IPS-NIHi11 (cell line): ENCODE measurements at places on chromosomes 1 and 21.

DNA sequence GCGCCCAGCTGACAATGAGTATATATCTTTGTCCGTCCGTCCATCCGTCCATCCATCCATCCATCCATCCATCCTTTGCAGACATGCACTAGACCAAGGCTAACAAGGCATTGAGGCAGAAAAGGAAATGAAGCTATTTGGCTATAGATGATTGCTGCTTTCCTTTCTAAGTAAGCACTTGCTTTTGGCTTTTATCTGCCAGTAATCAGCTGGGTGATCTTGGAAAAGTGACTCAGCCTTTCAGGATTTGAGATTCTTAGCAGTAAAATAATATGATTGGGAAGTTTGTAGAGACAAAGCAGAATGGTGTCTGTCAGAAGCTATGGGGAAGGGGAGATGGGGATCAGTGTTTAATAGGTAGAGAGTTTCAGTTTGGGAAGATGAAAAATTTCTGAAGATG lies 22.7 kb downstream of the ZFYVE9 start:
- DNase-seq = no peak

DNA sequence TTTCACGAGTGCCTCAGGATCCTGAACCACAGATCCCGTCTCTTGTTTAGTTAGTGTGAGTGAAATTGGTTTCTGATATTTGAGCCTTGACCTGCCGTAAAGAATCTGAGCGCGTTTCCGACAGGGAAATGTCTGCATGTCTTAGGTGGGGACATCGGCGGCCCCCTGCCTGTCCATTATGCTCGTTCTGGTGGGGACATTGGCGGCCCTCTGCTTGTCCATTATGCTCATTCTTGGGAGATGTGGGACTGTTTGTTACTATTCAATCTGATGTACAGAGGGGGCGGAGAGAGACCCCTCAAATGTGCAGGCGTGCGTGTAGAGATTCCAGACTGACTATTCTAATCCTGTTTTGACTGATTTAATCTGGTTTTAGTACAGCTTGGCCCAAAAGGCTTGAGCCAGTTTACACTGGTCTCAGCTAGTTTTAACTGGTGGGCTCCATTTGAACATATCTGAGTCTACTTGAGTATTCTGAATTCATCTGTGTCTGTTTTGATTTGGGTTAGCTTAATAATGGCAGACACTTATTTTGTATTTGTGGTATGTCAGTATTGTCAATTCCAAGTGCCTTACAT lies 6.6 kb upstream of the TINAGL1 start:
- DNase-seq = no peak

- DNase-seq = no peak
These were observed 86.8 kb downstream of the TGFBR3 start for GRCh38 chr1:91799159-91799558.

GRCh38 chr1:212814537-212815334 lies 23.0 kb downstream of the TATDN3 start:
- DNase-seq = no peak

GRCh38 chr1:163069655-163070277 lies 605 bp downstream of the RGS4 start:
- DNase-seq = no peak

DNA sequence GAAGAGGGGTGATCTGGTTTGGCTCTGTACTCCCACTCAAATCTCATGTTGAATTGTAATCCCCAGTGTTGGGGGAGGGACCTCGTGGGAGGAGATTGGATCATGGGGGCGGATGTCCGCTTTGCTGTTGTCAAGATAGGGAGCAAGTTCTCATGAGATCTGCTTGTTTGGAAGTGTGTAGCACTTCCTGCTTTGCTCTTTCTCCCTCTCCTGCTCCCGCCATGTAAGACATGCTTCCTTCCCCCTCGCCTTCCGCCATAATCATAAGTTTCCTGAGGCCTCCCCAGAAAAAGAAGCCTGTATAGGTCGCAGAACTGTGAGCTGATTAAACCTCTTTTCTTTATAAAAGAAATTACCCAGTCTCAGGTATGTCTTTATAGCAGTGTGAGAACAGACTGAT lies 27.9 kb downstream of the MYOM3 start:
- no peak for DNase-seq

DNA sequence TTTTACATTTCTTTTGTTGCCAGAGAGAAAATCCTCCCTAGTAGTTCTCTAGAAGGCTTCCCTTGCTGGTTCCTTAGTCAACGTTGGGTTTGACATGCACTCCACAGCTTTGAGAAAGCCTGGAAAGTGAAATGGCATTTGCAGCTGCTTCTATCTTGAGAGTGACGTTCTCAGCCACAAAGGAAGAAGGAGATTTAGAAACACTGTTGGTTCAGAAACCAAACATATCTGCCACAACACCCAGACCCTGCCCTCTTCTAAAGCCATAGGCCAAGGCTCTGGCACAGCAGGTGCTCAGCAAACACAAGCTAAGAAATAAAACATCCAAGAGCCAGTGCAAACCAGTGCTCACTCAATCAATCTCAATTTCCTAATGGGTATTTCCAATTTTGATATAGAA lies 121.4 kb downstream of the CCDC185 start:
- DNase-seq = no peak

GRCh38 chr1:154527192-154527591 lies 25.0 kb upstream of the SHE start:
- DNase-seq = no peak

GRCh38 chr1:52552505-52553361 lies at the start of gene TUT4:
Gene TUT4 (minus strand): TSS chr1:52553092. CDS start chr1:52526280, 26,812 bp downstream.
- peak; percentile 82 for DNase-seq

DNA sequence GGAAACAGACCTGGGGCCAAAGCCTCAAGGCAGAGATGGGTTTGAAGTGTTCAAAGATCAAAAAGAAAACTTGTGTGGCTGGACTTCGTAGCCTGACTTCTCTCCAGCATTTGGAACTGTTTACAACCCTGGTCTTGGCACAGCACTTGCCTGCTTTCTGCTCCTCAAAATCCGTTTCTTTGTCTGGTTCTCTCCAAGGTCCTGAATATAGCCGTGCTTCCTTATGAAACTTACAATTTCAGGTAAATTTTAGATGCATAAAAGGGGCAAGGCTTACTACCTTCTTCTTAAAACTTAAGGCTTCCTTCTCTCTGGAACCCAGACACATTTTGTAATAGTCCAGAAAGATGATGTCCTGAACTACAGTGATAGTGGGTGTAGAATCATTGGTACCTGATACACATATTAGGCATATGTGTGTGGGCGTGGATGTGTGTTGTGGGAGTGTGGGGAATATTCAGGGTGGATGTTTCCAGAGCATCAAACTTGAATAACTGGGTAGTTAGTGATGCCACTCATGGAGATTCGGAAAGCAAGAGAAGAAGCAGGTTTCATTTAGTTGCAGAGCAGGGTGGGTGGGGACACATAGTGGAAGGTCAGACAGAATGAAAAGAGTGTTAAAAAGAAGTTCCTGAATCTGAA lies 26.4 kb upstream of the FAM78B start:
- no peak for DNase-seq

DNA sequence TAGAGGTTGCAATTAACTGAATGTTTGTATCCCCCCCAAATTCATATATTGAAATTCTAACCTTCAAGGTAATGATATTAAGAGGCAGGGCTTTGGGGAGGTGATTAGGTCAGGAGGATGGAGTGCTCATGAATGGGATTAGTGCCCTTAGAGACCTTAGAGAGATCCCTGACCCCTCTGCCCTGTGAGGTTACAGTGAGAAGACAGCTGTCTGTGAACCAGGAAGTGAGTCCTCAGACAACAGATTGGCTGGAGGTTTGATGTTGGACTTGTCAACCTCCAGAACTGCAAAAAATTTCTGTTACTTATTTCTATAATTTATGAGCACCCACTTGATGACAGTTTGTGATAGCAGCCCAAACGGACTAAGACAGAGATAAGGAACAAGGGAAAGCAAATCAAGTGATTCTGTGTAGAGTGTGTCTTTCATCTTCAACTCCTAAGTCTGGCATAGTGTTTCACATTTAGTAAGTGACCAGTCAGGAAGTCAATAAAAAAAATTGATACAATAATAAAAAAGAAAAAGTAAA lies 30.0 kb upstream of the RWDD3 start:
- DNase-seq = no peak

DNA sequence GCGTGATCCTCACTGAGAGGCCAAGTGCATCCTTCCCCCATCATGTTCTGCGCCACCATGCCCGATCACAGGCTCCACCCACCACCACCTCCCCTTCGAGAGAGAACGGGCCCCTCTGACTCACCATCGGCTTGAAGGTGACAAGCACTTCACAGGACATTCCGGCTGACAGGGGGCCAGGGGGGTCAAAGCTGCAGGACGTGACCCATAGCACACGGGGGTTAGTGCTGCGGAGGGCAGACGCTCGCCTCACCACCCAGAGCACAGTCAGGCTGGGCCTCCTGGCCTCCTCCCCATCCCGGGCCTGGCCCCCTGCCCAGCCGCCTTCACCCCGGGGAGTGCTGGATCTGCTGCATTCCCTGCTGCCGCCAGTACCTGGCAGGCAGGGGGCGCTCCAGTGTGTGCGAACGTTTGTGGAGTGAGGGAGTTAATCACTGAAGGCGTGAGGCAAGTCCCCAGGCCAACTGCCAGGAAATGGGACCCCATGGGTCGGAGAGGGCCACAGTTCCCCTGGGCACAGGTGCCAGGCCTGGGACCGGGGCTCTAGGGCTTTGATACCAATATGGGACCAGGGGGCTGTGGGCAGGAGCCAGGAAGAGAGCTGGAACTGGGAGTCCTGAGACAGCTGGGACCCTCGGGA lies 40.9 kb upstream of the TMEM52 start:
- peak; percentile 98 for DNase-seq

DNA sequence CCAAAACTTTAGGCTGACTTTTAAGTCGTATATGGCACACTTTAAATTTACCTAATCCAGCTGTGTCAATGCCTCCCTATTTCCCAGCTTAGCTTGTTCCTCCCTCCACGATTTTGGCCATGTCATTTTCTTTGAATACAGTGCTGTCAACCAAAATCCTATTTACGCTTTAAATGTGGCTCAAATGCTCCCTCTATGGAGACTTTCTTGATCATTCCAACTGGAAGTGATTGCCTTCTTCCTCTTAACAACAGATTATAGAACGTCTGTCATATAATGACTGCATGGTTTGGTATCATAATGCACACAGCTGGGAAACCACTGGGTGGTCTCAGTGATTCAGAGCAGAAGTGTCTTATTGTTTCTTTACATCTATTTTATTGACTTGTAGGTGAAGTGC lies 18.9 kb upstream of the BATF3 start:
- DNase-seq = no peak

- DNase-seq = peak; percentile 59
These were observed 66.6 kb downstream of the UBIAD1 start for GRCh38 chr1:11339346-11340232.

DNA sequence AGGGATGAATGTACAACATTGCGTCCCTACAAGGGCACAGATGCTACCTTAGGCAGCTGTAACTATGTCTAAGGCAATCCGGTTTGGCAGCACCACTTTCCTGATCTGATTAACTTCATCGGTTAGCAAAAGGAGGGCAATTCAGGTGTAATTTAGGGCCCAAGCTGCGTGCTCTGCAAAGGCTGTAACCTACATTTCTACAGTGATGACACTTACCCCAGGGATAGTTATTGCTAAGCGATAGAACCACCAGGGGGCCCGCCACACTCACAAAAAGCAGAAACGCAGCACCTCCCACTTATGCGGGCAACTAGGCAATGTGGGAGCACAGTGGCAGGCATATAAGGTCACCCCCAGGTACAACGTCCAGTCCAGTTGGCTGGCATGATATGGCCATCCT lies 113.5 kb downstream of the GDAP2 start:
- DNase-seq = no peak

GRCh38 chr1:48236716-48237470 lies 14.4 kb downstream of the SLC5A9 start:
- DNase-seq = peak; percentile 73

DNA sequence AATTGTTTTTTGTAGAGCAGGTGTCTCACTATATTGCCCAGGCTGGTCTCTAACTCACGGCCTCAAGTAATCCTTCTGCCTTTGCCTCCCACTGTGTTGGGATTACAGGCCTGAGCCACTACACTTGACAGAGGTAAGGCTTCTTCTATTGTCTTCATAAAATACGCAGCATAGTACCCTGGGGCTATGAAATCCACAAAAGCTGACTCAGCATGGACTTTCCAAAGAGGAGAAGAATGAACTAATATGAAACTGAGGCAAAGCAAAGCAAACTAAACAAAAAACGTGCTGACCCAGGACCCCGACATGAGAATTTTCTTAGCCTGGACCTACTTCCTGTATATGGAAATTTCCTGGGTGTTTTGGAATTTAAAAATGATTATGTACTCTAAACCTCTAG lies 18.5 kb upstream of the ATP13A2 start:
- no peak for DNase-seq

DNA sequence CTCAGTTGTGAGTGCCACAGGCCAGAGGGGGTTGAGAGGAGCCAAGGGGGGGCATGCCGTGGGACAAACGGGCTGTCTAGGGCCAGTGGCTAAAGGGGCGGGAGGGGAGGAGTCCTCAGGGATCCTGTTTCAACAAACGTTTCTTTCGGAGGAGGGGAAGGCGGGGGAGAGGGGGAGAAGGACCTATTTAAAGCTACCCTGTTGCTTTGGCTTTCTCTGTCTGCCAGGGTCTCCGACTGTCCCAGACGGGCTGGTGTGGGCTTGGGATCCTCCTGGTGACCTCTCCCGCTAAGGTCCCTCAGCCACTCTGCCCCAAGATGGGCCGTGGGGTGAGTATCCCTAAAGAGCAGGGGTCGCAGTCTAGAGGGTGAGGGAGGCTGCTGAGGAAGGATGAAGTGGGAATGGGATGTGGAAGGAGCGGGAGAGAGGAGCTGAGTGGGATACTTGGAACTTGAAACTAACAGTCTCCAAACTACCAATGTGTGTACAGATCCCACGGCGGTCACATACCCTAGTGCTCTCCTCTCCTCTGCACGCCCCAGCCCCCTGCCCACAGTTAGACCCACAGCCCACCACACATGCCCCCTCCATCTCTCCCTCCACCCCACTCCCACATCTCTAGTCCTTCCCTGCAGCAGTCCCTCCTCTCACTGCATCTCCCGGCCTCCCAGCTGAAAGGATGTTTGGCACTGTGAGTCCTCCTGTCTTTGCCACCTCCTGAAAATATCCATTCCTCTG lies at the start of gene ATP1A2:
Gene ATP1A2 (plus strand): TSS at position 215 of the 738 bp plus-strand sequence. CDS start 103 bp downstream, at position 318.
- peak; percentile 72 for DNase-seq

DNA sequence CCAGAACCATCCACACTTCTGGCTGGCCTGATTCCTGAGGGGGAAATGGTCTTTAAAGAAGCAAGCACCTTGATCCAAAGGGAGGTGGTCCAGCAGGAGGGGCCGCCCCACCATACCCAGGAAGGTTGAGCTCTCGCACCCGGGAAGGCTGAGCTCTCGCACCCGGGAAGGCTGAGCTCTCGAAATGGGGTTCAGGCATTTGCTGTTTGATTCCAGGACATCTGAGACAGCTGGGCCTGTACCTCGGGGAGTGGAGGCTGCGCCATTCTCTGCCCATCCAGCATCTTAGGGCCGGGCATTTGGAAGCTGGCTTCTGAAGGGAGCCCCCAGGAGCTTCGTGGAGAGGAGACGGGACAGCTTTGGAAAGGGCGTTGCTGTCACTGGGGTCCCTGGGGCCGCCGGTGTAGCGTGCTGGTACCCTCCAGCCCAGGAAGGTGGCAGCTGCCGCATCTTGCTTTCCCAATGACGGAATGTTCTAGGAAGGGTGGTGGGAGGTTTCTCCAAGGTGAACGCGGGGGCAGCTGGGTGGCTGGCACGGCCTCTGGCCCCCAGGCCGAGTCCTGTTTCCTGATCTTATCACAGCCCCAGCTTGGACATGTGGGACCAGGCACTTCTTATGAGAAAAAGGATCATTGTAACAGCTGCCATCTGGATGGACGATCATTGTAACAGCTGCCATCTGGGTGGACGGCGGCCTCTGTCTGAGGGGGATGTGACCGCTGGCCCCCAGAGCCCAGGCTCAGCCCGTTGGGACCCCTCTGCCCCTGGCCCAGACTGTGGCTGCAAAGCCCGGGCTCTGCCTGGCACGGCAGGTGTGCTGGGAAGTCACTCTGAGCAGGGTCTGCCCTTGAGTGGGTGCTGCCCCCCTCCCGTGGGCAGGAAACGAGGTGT lies 61.6 kb downstream of the COL18A1 start:
- DNase-seq = no peak
